Kidney epithelial cell (primary cell): ENCODE measurements at places on chromosomes 3 and 15. TPM values are rescaled to one million over a fixed set of nuclear protein-coding genes. Genes with fewer than 3 reads are reported as not detected.

GRCh38 chr15:68729789-68730411 is 90.8 kb downstream of the ANP32A start:
- DNase-seq, result peak; percentile 26

DNA sequence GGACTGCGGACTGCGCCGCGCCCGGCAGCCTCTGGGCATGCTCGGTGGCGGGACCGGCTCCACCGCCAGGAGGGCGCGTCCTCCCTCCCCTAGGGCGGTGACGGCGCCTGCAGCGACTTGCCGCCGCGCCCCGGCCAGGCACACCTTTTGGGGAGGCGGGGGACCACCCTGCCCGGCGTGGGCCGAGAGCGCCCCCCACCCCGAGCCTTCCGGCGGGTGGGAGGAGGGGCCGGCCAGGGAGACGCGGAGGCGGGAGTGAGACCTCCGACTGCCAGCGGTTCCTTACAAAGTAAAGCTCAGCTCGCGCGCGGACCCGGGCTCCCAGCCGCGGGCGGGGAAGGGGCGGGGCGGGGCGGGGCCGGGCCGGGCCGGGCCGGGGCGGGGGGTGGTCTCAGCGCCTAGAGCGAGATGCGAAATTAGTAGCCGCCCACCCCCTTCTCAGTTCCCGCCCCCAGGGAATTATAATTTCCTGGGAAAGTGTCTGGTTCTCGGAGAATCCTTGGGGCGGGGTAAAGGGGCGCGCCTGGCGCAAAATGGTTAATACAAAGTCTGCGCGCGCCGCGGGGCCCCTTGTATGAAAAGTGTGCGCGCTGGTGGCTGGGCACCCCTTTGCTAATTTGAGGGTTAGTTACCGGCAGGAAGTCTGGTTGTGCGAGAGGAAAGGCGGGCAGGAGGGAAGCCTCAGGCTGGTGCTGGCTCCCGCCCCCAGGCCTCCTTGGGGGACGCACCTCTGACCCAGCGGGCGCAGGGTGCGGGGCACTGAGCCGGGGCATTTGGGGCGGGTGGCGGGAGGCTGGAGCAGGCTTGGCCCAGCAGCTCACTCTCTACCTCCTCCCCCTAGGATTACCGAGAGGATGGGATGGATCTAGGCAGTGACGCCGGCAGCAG is 224.8 kb upstream of the IL12A start:
- no peak for DNase-seq

- no peak for DNase-seq
Observed at GRCh38 chr3:29731050-29731449, 450.2 kb downstream of the RBMS3 start.

GRCh38 chr15:63140936-63141335 is 16.3 kb downstream of the RPS27L start:
- DNase-seq, result no peak

DNA sequence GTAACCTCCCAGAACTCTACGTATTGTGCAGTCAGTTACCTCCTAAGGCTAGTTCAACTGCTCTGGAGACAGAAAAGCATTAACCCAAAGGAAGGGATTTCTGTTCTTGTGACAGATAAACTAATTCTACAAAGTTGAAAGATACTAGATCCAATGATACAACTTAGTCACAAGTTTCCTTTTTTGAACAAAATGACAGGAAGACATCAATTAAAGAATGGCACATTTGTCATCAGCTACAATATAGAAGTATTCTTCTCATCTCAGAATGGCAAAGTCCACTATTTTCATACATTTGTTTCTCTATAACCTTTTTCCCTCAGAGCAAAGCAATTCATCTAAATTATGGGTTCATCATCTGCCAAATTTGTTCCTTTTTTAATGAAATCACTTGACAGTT is 43.7 kb downstream of the ISL2 start:
- no peak for DNase-seq

DNA sequence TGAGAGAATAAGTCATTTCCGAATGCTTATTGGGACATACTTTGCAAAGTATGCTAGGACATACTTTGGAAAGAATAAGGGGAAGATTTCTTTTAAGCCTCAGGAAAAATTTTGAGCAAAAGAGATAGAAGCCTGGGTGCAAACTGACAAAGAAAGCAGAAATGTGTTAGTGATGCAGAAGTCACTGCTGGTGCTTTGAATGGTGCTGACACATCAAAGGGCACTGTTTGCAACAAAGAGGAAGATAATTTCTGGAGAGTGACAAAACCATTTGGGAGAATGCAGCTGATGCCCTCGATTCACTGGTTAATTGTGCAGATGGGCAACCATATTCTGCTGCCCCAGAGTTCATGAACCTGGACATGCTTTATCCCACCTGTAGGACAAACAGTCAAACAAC is 11.0 kb upstream of the RAP2B start:
- DNase-seq, result no peak

- DNase-seq, result peak; percentile 97
Observed at GRCh38 chr15:74396445-74397238, 29.2 kb upstream of the CYP11A1 start.

DNA sequence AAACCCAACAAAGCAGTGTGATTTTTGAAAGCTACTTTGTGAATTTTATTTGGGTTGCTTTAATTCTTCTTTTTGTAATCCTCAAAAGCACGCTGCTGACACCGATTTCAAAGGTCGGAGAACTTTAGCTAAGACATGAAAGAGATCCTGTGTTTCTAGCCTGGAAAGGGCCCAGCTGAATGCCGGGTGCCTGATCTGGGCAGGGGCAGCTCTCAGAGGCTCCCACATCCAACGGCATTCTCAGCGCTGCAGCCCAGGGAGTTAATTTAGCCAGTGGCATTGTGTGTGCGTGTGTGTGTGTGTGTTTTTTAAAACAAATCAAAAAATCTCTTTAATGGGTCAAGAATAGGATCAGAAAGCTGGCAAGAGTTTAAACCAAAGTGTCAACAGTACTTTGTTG is 6.6 kb downstream of the RBP1 start:
- no peak for DNase-seq

DNA sequence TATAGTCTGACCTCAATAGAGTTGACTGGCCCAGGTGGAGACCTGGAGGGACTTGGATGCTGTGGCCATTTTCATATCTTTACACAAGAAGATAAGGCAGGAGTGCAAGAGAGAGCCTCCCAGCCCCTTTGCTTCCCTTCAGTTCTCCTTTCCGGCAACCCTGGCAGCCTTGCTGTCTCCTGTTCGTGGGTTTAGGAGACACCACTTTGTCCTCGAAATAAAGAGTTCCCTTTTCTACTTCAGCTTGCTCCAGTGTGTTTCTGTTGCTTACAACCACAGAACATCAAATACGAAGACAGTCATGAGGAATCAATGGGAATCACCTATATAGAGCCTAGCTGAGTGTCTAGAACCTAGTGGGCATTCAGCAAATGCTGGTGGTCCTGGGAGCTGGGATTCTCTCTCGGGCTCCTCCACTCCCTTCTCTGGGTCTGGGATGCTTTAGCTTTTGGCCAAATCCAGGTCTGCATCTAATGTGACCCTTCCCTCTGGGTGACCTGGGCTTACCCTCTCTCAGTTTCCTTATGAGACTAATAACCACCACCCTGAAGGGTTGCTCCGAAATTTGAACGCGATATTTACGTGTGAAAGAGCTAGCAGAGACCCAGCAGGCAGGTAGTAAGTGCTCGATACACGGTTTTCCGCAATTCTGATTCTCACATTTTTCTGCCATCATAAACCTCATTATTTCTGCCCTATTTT is 44.5 kb downstream of the PCSK6 start:
- no peak for DNase-seq

DNA sequence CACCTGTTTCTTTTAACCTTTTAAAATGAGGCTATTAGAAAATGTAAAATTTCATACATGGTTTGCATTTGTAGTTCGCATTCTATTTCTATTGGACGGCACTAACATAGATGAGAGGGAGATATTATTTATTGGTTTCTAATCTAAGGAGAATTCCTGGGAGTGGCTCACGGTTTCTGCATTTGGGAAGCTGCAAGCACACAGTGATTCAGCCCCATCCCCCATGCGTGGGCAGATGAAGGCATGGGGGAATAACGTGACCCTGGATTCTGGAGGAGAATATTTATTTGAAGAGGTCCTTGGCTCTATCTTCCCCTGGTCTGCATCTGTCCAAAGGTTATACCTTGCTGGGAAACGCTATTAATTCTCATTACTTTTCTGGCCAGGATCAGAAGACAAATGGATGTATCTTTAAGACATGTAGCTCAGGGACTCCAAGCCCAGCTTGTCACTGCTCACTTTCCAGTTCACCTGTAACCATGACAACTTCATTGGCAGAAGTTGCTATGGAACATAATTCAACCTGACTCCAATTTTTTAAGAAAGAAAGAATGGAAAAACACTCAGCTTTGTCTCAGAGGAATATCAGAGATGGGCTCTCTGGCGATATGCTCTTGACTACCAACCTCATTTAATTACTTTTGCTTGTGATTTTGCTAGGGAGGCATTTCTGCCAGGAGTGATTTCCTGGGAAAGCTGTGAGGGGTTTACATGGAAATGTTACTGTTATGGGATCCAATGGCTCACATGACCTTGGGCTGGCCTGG is 27.2 kb upstream of the POMGNT2 start:
- no peak for DNase-seq

DNA sequence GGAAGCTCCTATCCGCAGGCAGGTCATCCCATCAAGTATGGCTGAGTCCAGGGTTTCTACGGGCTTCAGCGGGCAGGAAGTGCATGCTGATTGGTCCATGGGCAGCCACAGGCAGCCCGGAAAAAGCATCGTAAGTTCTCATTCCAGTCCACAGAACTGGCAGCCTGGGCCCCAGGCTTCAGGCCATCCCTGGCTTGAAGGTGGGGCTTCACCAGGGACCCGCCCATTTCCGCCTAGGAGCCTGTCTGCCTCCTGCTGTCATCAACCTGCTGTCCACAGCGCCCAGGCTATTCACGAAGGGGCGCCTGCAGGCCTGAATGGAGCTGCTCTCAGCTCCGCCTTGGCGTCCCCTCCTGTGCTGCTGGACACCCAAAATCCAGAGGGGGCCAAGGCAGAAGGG is 13.9 kb downstream of the PCYT1A start:
- DNase-seq, result no peak

Gene GOLGA6B
- not detected in 2 replicates for total RNA-seq

Gene IL12A
- 0.75 and 2.3 TPM in 2 replicates for total RNA-seq

Gene OXTR
- total RNA-seq, result 2.0 and 2.1 TPM in 2 replicates

Gene GOLGA6A
- total RNA-seq, result not detected in 2 replicates

Gene PLCH1
- total RNA-seq, result 2.9 and 3.3 TPM in 2 replicates
